ENCODE measurements at places on chromosomes 3 and 15.

- peak; percentile 63 for DNase-seq
Observed at GRCh38 chr3:49165771-49166751, at the start of gene CCDC71. CCDC71 (minus strand) TSS chr3:49166331; CDS start chr3:49164208, 2,123 bp downstream.

GRCh38 chr15:32718821-32719716 lies 1.3 kb downstream of the GREM1 start:
- no peak for DNase-seq

GRCh38 chr15:68503791-68504680 lies 72.1 kb upstream of the ITGA11 start:
- no peak for DNase-seq

GRCh38 chr3:183514021-183514420 lies 41.5 kb downstream of the KLHL6 start:
- DNase-seq = no peak

DNA sequence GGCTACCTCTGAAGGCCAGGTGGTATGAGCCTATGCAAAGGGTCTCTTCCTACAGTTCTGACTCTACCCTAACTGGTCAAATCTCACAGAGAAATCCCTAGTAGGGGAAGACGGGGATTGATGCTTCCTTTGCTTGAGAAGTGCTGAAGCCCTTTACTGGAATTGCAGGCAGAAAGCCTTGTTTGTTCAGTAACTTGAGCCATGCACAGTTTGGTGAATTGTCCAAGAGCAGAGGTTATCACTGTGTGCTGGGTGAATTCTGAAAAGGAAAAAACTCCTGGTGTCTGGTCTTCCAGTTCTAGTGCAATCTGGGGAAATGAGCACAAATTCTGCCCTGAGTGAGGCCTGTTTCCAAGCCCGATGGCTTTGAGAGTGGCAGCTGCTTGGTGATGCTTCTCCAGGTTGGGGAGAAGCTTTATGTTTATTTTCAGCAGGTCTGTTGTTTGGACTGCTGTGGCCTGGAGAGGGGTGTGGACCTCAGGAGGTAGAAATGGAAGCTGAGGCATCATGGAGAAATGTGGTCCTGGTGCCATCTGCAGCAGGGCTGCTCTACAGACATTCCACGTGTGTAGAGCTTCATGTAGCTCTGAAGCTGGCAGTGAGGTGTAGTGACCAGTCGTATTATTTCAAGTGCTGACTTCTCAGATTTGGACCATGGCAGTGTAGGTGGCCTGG lies 60.9 kb downstream of the ARNT2 start:
- no peak for DNase-seq

DNA sequence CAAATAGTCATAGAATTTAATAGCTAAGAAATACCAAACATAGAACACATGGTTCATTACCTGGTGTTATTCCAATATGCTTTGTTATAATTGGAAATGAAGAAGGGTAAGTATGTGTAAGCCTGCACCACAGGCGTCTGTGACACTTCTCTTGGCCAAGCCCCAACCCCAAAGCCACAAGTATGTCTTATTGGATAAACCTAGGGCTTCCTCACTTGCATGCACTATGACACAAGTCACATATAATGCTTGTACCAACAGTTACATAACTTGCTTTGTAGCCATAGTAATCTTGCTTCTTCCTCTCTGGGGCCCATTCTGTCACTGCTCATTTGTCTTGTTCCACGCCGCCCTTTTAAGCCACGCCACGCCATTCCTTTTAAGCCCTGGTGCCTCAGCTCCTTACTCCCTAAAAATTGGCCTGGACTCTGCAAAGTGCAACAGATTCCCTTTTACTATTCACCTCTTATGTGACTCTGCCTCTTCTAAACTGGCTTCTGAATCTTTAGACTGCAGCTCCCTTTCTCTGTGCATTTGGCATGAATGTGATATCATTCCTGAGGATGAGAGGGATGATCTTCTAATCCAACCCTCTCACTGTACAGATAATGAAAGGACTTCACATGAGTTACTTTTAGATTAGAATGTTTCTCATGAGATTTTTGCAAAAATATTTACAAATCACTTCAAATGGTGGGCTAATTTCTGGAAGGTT lies 48.1 kb upstream of the EPHA3 start:
- DNase-seq = no peak

DNA sequence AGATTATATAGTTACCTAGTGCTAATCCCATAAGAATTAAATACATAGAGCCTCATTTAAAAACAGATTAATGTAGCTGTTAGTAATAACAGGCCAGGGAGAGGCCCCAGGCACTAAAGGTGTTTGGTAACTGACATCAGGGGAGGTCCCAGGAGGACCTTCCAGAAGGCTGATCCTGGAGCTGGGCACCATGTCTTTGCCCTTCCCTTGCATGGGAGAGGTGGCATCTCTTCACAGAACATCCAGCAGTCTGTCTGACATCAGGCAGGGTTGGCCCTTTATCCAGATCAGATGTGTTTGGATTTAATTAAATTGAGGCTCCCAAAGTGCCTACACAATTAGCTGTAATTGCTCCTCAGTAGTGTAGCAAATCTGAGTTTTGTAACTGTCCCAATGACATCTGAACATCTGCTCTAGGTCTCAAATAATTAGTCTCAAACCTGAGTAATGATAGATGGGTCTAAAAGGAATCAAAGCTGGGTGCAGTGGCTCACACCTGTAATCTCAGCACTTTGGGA lies 53.0 kb downstream of the RLBP1 start:
- no peak for DNase-seq

DNA sequence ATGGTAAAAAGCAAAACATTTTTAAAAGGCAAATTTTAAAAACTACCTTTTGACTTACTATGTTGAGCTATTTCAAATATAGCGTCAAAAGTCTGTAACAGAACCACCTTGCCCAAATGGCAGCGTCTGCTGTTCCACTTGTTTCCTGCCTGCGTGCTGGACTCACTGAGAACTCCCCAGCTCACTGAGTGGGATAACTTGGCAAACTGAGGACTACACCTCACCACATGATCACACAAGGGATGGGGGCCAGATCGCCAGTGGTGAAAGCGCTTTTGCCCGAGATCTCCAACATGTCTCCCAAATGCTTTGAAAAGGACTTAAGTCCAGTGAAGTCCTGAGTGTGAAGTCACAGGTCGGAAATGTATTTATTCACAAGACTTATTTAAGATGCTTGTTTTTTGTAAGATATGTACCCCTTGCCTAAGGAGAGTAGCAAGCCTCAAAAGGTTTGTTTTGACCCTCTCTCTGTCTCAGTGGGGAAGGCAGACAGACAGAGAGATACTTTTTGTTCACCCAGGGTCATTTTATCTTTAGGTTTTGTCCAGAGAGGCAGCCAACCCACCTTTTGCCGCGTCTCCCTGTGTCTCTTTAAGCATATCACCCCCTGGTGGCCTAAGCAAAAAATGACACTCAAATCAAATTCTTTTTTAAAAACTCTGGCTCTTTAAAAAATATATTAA lies 192.6 kb downstream of the PDZRN3 start:
- DNase-seq = no peak

DNA sequence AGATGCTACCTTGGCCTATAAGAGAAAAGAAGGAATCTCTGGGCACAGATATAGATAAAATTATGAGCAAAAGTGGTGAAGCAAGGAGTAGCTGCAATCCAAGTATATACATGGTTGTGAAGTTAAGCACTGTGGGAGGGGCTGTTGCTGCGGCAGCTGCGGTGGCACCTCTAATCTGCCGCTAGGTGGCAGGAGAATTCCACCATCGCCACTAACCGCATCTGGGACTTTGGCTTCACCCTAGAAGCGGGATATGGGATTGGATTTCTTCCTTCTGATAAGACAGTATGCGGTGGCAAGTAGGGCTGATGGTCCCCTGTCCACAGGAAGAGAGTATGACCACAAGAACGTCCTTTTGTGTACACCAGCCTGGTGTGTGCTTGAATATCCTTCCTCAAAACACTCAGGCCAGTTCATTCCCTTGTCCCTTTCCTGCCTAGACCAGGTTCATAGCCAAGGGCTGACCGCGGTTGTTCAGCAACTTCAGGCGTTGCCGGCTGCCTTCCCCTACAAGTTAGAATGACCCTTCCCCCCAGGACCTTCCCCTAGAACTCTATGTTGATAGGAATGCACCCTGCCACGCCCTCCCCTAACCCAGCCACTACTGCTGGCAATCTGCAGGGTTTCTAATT lies 5.1 kb downstream of the MAGEL2 start:
- peak; percentile 2 for DNase-seq

GRCh38 chr3:27720899-27721716 lies 1.0 kb downstream of the EOMES start:
- DNase-seq = no peak

- no peak for DNase-seq
Observed at GRCh38 chr3:55367384-55367783, 119.7 kb downstream of the WNT5A start.

DNA sequence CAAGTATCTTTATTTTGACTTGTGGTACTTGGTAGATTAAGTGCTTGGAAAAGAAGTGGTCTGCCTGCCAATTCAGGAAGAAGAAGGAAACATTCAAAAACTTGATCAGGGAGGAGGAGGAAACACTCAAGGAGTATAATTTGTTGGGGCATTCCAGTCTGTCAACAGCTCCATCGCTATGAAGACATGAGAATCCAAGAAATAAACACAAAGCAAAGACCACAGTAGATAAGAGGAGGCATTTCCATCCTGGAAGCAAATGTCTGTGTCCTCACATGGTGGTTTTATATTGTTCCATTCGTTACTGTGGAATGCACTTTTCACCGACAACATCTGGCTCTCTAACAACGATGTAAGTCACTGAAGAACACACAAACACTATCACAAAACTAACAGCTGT lies 176.1 kb upstream of the FRMD4B start:
- DNase-seq = no peak

DNA sequence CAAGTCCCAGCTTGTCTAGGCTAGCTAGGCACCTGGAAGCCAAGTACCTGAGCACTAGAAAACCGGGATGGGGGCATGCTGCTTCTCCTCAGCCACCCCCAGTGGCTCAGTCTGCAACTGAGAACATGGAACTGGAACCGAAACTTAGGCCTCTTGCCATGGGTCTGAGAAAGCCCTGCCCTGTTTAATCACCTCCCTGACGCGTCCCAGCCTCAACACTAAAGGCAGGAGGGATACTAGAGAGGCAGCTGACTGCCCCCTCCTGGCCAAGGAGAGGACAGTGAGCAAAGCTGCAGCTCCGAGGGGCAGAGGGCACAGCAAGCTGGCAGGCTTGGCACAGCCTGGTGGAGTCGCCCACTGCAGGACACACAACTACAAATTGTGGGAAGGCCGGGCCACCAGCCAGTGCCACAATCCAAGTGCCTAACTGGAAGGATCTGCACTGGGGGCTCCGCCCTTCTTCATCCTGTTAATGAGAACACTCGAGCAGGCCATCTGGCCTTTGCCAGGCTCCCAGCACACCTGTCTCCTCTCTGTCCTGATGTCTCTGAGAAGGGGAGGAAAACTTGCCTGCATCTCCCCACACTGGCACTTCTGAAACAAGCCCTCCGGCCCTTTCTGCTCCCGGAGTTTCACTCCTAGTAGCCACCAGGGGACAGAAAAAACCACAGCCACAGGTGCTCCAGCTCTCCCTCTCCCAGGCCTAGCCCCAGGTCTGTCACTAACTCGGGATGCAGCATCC lies 53.7 kb downstream of the BDH1 start:
- no peak for DNase-seq

DNA sequence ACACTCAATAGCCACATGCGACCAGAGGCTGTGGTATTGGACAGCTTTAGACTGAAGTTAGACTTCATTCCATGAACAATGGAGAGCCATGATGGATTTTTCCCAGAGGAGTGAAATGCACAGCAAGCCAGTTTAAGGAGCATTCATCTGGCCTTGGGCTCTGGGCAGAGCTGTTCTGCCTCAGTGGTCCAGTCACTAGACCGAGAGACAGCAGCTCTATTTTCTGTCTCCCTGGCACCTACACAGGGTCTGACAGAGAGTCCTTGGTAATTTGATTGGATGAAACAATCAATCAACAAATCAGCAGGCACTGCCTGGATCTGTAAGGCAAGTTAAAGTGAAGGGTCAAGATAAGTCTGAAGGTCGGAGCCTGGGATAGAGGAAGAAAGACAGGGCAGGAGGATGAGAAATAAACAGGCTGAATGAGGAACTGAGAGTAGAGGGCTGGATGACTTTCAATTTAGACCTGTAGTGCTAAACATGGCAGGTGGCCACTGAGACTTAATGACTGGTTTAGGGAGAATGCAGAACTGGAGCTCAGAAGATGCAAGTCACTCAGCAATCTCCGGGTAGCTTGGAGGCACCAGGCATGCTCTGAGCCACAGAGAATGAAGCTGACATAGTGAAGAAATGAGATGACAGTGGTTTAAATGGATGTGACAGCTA lies 98.5 kb upstream of the SLC25A36 start:
- DNase-seq = no peak

DNA sequence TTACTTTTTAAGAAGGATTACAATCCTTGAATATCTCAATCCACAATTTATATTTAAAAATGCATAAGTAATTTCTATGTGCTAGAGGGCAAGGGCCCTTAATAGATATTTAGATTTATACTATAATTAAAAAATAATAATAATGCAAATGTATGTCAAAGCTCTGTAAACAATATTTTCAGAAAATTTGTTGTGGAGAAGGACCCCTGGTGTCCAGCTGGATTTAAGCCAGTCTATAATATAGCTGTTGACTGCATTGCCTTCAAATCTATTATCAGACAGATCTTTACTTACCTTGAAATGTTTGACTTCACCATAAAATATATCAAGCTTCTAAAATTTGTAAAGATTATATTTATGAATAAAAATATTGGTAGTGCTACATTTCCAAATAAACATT lies 65.6 kb downstream of the ZBTB20 start:
- no peak for DNase-seq

GRCh38 chr15:88994286-88994685 lies 81.1 kb upstream of the MFGE8 start:
- no peak for DNase-seq

DNA sequence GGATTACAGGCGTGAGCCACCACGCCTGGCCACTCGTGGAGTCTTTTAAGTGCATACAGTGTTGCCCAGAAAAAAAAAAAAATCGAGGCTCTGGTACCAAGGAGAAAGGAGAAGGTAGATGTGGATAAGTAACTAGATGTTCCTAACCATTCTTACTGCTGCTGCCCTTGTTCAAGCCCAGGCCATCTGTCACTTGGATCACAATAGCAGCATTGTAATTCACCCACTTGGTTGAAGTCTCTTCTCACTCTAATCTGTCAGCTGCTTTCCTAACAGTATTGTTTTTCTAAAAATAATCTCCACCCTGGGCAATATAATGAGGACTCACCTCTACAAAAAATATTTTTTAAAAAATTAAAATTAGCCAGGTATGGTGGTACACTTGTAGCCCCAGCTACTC lies 58.0 kb upstream of the CRTC3 start:
- no peak for DNase-seq

DNA sequence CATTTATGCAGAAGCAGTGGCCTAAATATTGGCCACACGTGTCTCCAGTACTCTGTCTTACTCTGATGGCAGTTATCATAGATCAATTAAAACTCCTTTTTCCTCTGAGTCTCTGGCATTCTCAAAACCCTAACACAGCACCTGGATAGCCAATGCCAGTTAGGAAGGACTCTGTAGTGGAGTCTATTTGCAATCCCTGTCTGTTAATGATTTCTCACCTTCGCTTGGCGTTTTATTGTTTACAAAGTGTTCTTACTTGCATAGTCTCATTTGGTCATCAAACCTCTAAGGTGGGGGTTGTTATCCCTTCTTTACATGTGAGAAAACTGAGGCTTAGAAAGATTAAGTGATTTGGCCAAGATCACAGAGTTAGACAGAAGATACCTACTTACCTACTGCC lies 258.8 kb downstream of the IL5RA start:
- DNase-seq = no peak

GRCh38 chr15:65323071-65323511 lies 18.6 kb downstream of the RNU5B-1 start:
- DNase-seq = no peak

- no peak for DNase-seq
Observed at GRCh38 chr3:113266738-113267137, 55.4 kb downstream of the BOC start.
